Gastrocnemius medialis (tissue), 4 donors: ENCODE measurements at places on chromosomes 16 and 17. TPM values are rescaled to one million over a fixed set of nuclear protein-coding genes. Genes with fewer than 3 reads are reported as not detected.
A peak's percentile ranks its signal among the peaks of the same experiment; 100 is the strongest.

Gene PITPNM3
- 0.26 TPM for total RNA-seq

Gene VMO1
- 1.4 TPM for total RNA-seq

DNA sequence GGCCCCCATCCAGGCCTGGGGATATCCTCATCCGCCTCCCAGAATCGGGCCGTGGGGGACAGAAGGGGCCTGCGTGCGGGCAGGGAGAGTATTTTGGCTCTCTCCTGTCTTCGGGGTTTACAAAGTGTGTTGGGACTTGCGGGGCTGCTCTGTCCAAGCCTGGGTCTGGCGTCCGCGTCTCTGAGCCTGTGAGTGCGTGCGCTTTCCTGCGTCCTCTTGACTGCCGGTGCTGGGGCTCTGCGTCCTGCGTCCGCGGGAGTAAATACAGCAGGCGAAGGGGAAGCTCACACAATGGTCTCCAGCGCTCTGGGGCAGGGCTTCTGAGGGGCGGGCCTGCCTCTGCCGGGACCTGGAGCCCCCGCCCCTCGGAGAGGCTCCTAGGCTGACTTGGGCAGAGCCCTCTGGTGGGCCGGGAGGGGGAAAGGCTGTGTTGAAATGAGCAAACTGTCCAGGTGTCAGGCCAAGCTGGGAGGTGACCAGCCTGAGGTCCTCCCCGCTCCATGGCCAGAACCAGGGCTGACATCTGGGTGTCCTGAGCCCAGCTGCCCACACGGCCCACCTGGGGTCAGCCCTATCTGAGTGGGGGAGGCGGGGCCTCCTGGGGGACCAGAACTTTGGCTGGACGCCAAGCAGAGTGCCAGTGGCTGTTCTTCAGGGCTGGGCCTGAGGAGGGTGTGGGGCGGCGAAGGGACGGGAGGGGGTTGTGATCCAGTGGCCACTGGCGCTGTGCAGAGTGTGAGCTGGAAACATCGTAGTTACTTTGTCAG, 233.6 kb downstream of the SEC14L1 start:
- DNase-seq, result peak; percentile 88

Gene SLC5A11
- not detected for total RNA-seq

- no peak for DNase-seq
These were observed 21.6 kb downstream of the CTU2 start for GRCh38 chr16:88727871-88728270.

Gene SCGB1C2
- total RNA-seq, result not detected

DNA sequence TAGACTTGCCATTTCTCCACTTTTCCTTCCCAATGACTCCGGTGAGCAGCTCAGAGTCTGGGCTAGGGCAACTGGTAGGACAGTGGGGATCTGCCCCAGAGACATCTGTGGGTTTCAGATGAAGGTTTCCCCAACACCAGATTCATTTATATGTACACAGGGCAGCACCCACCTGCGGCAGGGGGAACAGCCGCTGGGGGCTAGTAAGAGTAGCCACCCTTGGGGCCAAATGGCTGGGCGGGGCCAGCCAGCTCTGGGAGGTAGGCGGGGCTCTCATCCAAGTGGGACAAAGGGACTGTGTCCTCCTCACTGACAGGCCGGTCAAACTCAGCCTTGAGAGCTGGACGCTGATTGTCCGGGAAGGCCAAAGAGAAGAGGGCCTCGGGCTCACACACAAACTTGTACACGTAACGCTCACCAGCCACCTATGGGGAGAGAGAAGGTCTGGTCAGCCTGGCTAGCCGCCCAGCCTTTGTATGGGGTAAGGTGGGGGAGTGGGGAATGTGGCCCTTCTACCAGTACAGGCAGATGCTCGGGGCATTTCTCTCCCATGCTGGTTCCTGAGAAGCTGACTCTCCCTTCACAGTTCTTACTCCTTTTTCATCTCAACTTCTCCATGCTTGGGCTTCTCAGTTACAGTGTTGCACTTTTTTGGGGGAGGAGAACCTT, 17.7 kb downstream of the ETV4 start:
- no peak for DNase-seq

- DNase-seq, result no peak
These were observed 111.4 kb upstream of the MYOCD start for GRCh38 chr17:12554251-12554650.

DNA sequence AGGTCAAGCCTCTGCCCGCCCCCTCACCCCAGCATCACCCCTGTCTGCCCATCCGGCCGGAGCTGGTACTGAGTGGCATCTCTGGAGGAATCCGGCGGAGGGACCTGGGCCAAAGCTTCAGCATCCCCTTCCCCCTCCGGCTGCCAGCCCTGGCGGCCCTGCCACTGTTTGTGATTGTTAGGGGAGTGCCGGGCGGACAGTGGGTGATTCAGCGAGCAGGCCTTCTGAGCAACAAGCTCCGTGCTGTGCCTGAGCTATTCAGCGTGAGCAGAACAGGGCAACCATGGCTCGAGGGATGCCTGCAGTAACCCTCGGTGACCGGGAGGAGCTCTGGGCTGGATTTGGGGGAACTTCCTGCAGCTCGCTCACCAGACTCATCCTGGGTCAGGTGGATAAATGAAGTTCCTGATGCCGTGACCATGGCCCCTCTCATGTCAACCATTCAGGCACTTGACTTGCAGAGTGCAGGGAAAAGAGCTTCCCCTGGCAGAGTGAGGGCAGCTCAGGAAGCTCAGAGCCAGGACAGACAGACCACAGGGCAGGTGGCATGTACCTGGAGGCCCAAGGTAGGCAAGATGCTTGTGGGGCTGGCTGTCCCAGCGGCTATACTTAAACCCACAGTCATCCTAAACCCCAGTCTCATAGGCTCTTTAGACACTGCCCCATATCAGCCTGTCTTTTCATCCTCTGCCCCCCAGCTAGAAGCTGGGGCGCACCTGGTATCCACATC, 24.3 kb upstream of the MLKL start:
- DNase-seq, result no peak

GRCh38 chr17:17569691-17570090, 21.8 kb downstream of the PEMT start:
- no peak for DNase-seq

Gene CD300LB
- not detected for total RNA-seq

- no peak for DNase-seq
These were observed 533 bp downstream of the SLC6A4 start for GRCh38 chr17:30234964-30235363.

GRCh38 chr16:89322321-89323119, 105.0 kb downstream of the ZNF778 start:
- peak; percentile 87 for DNase-seq

- no peak for DNase-seq
These were observed 84.9 kb downstream of the TMEM114 start for GRCh38 chr16:8505327-8505991.

DNA sequence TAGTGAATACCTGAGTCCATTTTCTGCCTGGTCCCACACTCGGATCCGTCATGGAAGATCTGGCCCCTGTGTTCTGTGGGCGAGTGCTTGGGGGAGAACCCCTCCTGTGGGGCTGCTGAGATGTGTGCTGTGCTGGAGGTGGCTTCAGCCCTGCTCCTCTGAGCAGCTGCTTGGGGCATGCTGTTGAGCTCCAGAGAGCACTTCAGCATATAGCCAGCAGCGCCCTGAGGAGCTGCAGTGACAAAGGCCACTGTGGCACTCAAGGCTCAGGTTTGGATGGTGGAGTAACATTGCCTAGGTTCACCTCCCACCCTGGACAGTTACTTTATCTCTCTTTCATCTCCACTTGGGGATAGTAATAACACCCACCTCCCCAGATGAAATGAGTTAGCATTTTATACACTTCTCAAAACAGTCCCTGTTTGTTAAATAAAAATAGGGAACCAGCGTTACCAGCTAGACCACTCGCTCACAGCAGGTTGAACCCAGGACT, 75.3 kb downstream of the KSR1 start:
- DNase-seq, result no peak

Gene DNAH2
- total RNA-seq, result not detected

GRCh38 chr16:75225092-75225491, 6.3 kb downstream of the CTRB1 start:
- DNase-seq, result no peak

Gene SNX20
- total RNA-seq, result 0.17 TPM

Gene FBXL19
- 4.7 TPM for total RNA-seq

GRCh38 chr16:87115646-87116045, 201.5 kb downstream of the C16orf95 start:
- DNase-seq, result no peak

Gene FOXJ1
- total RNA-seq, result not detected

Gene GPRC5C
- total RNA-seq, result 80.4 TPM

- peak; percentile 28 for DNase-seq
These were observed 180.5 kb downstream of the VPS53 start for GRCh38 chr17:534071-534691.

Gene ENPP7
- total RNA-seq, result not detected

DNA sequence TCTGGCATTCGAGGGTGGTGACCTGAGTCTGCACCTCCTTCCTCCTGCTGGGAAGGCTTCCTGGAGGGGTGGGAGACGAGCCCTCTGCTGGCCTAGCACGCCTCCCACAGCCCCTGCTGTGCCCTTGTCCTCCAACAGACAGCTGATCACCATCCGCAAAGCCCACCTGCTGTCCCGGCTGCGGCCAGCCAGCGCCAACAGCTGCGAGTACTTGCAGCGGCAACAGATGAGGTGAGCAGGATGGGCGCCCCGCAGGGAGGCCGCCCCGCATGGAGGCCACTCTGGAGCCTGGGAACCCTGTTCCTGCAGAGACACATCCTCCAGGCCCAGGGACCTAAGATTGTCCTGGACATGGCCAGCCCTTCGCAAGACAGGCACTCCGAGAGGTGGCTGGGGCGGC, 21.6 kb downstream of the UBALD1 start:
- DNase-seq, result no peak

- DNase-seq, result no peak
These were observed 36.4 kb downstream of the HEATR3 start for GRCh38 chr16:50102051-50102746.

Gene WNT3
- total RNA-seq, result not detected

GRCh38 chr16:56974549-56975300, 13.0 kb downstream of the CETP start:
- no peak for DNase-seq
